Inflammatory macrophage treated with lipopolysaccharide for 1 hour (primary cell): ENCODE measurements at places on chromosomes 4 and X.

- peak; percentile 38 for DNase-seq
These were observed at the start of gene SLC25A43 for GRCh38 chrX:119398974-119399771. Gene SLC25A43, plus strand, starts transcription at chrX:119399336. Its CDS starts 68 bp downstream, at chrX:119399404.

- DNase-seq, result no peak
These were observed 671 bp downstream of the HPF1 start for GRCh38 chr4:169756971-169757574.

DNA sequence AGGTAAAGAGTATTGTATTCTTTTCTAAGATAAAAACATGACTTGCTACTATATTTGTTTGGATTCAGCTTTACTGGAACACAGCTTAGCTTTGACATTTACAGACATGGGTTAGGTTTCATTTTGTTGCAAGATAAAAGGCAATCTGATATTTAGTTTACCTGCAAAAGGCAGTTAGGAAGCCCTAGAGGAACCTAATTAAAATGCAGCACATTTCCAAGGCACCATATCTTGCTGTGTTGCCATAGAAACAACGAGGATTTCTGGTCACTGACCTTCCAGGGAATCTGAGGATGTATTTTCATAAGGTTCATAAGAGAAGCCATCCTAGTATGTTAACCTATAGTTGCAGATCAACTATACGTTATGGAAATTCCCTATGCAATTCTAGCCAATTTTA is 116.0 kb downstream of the SNCA start:
- DNase-seq, result no peak

GRCh38 chr4:81508411-81509185 is 36.9 kb upstream of the RASGEF1B start:
- peak; percentile 85 for DNase-seq

- no peak for DNase-seq
These were observed 27.0 kb downstream of the CLCN4 start for GRCh38 chrX:10183760-10184159.

- no peak for DNase-seq
These were observed 200.7 kb upstream of the NPY2R start for GRCh38 chr4:155007660-155008176.

DNA sequence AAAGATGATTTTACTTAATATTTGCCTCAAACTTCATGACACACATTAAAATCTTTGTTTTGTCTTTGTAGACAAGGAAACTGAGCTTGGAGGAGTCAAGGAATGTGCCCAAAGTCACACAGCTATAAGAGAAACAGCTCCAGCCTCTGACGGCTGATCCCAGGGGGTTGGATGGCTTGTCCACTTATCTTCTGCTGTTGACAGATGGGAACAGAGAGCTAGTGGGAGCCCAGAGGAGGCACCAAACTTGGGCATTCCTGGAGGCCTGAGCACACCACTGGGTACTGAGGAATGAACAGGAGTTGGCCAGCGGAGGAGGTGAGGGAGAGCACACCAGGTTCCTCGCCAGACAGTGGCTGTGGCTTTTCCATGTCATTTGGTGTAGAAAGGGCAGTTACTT is 56.4 kb upstream of the GPR78 start:
- no peak for DNase-seq

- no peak for DNase-seq
These were observed 57.5 kb upstream of the SORCS2 start for GRCh38 chr4:7134737-7135388.

DNA sequence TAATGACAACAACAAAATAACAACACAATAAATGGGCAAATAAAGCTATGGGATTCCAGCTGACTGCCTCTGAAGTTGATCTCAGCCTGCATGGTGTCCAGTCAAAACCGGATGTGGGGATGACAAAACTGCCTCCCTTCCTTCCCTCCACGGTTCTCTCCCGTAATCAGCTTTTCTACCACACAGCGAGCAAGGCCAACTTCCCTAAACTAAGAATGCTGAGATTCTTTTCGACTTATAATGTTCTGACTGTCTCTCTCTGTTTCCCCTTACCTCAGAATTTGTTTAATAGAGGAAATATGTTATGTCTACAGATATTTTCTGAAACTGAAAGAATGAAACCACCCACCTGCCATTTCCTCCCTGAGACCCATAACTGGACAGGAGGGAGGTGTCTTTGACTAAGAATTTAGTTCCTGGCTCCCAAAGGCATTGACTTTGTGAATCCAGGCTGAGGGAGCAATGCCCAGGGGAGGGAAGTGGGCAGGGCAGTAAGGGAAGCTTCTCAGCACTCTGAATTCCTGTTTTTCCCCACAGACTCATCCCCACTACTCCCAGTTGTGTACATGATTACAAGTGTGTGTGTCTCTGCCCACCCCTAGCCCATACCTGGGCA is 1.0 kb upstream of the TLR1 start:
- peak; percentile 82 for DNase-seq

- DNase-seq, result peak; percentile 5
These were observed 275.1 kb downstream of the GPM6A start for GRCh38 chr4:175536852-175537453.

- no peak for DNase-seq
These were observed 153.3 kb downstream of the PRDM5 start for GRCh38 chr4:120769227-120769626.

DNA sequence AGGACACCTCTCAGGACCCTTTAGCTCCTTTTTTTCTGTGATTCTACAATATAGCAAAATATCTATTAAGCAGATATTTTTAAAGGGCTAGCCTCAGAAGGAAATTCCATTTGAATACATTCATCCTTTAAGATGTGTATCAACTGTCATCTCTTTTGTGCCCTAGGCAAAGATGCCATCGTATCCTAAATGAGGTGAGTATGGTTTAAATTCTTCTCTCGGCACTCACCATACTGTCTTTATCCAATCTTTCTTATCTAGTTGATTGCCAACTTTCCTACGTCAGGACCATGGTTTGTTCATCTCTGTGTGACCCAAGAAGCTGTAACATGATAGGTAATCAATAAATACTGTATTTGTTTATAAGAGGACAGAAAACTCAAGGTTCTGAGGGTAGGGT is 176.0 kb downstream of the LDB2 start:
- no peak for DNase-seq

DNA sequence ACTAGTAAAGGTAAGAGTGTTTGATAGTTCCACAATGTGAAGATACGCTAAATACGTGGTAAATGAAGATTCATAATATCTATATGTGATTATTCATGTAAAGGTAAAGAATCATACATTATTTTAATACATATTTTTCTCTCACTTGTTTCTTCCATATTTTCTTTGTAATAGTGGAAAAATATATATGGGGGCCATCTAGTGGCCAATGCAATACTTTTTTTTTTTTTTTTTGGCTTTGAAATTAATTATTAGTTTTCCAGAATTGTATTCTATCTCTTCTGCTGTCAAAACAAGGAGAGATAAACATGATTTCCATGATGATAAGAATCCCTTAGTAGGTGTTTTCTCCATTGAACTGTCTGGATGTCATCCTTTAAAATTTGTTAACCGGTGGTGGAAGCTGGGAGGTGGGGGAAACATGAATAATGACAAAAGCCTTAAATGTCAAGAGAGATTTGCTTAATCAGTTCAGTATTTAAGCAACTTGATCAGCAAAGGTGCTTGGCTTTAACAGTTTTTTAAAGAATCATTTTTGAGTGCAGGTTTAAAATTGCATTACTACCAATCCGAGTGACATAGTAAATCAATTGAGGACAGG is 508.7 kb upstream of the HTR2C start:
- DNase-seq, result no peak

GRCh38 chrX:133838761-133839676 is 146.4 kb downstream of the GPC3 start:
- peak; percentile 32 for DNase-seq

DNA sequence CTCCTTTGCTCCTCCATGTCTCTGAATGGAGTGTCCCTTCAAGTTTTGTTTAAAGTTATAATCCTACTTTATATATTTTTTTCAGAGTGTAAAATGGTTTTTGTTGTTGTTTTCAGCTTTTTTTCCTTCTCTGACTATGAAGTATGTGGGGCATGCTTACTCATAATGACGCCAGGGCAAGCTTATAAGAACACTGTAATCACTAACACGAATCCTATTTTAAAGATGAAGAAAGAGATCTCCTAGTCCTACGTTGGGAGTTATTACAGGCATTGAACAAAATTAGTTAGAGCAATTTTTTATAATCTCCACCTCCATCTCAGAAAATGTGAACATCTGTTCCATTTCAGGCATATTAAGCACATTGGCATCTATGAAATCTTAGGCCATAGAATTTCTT is 268.1 kb upstream of the MAGEB2 start:
- DNase-seq, result no peak

GRCh38 chr4:156100651-156101050 is 147.0 kb upstream of the CTSO start:
- no peak for DNase-seq
